ENCODE measurements at places on chromosomes 6 and 20.
A peak's percentile ranks its signal among the peaks of the same experiment; 100 is the strongest.

GRCh38 chr6:80547827-80548226 is 441.4 kb downstream of the BCKDHB start:
- peak; percentile 88 for DNase-seq

DNA sequence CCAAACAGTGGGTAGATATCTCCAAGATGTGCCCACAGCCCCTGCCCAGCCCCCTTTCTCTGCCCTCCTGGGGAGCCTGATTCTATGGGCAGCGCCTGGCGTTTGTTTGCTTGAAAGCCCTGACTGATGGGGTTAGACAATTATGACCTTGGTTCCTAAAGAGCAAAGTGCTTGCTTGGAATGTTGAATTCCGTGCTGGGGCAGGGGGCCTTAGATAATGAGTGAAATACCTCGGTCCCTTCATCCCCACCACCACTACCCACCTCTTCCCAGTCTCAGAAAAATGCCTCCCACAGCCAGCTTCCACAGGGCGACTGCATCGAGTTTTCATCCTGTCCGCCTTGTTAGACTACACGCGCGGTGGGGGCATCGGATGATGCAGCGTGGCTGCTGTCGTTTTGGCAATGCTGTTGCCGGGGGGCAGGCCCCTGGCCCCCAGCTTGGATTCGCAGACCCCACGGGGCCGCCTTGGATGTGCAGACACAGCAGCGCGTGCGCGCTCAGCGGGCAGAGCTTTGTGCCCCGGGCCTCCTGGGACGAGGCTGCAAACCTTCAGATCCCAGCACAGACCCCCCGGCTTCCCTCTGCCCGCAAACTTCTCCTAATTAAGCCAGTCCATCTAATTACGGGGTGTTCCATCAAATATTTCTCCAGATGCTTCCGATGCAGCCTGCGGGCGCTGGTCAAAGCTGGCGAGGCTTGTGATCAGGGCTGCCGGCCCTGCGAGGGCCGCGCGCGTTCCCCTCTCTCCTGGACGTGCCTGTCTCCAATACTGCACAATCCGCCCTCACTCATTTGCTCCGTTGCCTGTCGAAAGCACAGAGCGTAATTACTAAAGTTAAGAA is 86.1 kb downstream of the LINC00237 start:
- peak; percentile 3 for DNase-seq

DNA sequence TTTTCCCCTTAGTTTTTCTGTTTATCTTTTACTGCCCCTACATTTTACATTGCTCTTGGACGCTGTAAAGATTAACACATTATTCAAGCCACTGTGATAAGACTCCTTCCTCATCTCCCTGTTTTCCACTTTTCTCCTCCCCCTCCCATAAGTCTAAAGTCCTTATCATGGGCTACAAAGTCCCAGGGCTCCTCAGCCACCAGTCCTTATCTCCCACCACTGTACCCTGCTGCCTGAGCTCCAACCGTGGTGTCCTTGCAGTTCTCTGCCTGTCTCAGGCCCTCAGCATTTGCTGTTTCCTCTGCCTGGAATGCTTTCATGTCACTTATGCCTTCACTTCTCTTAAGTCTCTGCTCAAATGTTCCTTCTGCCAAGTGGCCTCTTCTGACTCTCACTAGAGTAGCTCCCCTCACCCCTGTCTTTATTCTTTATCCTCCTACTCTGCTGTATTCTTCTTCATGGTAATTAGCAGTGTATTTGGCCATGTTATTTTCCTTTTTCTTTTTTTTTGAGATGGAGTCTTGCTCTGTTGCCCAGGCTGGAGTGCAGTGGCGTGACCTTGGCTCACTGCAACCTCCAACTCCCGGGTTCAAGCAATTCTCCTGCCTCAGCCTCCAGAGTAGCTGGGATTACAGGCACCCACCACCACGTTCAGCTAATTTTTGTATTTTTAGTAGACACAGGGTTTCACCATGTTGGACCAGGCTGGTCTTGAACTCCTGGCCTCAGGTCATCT is 10.8 kb upstream of the LATS1 start:
- no peak for DNase-seq

GRCh38 chr20:4568361-4568959 is 153.2 kb upstream of the PRND start:
- DNase-seq: no peak

DNA sequence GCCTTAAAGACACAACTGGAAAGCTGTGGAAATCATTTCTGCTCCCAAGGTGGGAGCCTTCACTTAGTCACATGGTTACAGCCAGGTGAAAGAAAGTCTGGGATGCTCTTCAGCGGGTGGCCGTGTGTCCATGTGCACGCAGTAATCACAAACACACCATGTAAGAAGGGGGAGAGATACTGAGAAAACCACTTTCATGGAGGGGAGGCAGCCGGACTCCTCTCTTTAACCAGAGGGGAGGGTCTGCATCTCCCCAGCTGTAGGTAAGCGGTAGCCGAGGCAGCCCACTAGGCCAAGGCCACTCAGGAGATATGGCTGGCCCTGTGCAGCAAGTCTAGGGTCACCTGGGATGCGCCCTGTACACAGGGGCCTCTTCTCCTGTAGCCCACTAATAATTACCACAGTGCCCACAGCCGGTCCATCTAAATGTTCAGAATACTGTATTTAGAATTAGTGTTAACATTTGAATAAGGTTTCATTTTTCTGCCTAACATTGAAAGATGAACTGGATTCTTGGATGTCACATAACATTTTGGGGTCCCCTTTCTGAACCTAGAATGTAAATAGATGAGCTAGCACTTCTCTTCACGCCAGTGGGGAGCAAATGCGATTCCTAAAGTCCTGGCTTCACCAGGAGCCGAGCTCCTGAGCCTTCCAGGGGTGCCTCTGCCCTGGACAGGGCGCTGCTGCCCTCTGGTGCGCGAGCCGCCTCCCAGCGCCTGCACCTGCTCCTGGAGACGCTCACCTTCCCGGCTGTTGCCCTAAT is 15.9 kb downstream of the GPR31 start:
- peak; percentile 13 for DNase-seq

GRCh38 chr6:87658516-87658915 is 43.5 kb downstream of the AKIRIN2 start:
- DNase-seq: no peak

DNA sequence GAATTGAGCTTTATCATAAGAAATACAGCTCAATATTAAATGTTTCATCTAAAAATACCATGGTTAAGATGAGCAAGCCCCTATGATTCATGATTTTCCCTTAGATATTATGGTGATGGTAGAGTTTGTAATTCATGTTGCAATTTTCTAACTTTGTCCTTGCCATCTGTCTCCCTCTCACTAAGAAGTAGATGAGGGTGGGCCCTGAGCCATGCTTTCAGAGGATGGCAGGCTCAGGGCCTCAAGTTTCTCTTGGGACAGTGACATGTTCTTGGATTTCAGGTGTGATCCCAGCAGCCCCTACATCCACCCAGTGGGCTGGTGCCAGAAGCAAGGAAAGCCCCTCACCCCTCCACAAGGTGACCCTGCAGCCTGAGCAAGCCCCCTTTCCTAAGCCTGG is 25.6 kb downstream of the L3MBTL1 start:
- peak; percentile 82 for DNase-seq

- DNase-seq: peak; percentile 71
Measured at GRCh38 chr20:4956200-4956810, 45.0 kb downstream of the SLC23A2 start.

DNA sequence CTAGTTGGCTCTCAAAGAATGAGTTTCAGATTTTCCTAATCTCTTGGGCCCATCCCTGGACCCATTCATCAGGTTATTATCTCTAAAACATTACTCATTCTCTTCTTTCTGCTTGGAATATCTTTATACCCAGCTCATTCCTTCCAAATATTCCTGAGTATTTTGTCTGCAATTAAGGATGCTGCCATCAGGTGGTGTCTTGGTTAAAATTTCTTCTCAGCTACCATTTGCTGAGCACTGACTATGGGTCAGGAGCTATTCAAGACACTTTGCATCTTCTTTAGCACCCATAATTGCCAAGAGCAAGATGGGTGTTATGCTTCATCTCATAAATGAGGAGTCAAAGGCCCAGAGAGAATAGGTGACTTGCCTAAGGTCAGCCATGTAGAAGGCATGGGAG is 8.4 kb downstream of the SUN5 start:
- DNase-seq: no peak

DNA sequence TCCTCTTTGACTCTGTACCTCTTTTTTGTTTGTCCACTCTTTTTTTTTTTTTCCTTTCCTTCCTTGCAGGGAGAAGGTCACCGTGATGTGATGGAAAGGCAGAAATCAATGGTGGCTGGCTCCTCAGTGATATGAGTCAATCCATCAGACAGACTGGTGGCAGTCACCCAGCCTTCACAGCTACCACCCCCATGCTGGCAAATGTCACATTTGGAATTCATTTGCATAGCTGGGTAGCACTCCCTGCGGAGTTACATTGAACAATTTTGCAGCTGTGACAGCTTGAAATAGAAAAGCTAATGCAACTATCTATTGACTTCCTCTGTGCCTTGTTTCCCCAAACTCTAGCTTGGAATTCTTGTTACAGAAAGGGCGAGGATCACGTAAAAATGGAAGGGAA is 668.4 kb downstream of the C6orf118 start:
- no peak for DNase-seq

DNA sequence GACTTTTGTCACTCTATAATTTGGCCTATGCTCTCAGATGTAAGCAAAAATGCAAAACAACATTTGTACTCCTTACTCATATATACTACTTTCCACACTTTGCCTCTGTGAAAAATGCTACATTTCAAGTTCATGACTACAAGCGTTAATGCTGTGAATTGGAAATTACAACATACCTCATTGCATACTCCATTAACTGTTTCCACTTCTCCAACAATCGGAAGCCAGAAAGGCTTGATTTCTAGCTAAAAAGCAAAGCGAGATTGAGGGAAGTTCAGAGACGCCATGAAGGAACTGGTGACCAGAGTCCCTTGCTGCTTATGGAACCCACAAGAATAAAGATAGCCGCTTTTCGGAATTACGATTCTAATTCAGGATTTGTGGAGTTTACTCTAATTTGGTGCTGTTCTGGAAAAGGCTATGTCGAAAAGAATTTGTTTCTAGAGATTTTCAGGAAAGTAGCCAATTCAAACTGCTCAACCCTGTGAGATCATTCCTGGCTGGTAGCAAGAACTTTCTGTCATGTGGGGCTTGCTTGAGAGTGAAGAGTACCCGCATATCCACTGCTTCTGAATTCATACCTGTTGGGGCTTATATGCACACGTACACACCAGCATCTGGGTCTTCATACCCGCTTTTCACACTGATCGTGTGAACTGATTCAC is 98.0 kb upstream of the CITED2 start:
- DNase-seq: peak; percentile 77

GRCh38 chr6:231779-232178 is 60.5 kb upstream of the DUSP22 start:
- DNase-seq: no peak

GRCh38 chr20:49256261-49256660 is 21.6 kb downstream of the ZNFX1 start:
- DNase-seq: no peak

- no peak for DNase-seq
Measured at GRCh38 chr6:25619217-25619616, 32.8 kb upstream of the SCGN start.

DNA sequence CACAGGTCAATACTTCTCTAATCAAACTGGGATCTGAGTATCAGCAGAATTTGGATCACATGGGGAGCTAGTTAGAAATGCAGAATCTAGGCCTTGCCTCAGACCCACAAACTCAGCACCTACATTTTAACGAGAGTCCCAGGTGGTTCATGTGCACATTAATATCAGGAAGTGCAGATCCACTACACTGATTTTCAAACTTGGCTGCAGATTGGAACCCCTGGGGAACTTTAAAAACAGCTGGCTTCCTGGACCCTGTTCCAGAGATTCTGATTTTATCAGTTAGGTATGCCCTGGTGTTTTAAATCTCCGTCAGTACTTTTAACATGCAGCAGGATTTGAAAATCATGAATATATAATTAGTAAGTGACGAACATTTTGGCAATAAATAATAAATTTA is 1.9 kb upstream of the CST8 start:
- no peak for DNase-seq

GRCh38 chr20:33554914-33555420 is 65.1 kb downstream of the CBFA2T2 start:
- DNase-seq: peak; percentile 86

DNA sequence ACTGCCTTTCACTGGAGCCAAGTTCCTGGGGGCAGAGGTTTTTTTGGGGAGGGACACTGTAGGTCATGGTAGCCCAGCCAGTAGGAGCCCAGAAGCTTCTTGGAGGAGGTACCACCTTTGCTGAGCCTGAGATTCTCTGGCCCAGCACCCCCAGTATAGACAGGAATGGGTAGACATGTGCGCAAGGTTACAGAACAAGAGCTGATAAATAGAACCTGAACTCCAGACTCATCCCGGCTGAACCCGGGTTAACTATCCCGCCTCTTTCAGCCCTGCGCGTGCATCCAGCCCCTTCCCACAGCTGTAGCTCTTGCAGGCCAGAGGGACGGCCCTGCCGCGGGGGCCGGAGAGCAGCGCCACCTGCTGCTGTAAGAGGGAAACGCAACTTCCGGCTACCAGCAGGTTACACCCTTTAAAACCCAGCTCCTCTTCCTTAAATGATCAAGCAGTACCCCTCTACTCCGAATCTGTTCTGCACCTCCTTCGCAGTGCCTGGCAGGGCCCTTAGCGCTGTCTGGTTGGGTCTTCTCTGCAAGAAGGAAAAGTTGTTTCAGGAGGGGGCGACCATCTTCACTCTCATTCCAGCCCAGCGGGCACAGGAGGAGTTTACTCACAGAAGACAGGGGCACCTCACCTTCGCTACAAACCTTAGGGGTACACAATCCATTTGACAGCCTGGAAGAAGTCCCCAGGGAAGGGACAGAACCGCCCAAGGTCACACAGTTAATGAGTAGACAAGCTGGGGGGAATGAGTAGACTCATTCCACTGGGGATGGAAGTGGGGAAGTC is 7.5 kb downstream of the SRXN1 start:
- peak; percentile 60 for DNase-seq

DNA sequence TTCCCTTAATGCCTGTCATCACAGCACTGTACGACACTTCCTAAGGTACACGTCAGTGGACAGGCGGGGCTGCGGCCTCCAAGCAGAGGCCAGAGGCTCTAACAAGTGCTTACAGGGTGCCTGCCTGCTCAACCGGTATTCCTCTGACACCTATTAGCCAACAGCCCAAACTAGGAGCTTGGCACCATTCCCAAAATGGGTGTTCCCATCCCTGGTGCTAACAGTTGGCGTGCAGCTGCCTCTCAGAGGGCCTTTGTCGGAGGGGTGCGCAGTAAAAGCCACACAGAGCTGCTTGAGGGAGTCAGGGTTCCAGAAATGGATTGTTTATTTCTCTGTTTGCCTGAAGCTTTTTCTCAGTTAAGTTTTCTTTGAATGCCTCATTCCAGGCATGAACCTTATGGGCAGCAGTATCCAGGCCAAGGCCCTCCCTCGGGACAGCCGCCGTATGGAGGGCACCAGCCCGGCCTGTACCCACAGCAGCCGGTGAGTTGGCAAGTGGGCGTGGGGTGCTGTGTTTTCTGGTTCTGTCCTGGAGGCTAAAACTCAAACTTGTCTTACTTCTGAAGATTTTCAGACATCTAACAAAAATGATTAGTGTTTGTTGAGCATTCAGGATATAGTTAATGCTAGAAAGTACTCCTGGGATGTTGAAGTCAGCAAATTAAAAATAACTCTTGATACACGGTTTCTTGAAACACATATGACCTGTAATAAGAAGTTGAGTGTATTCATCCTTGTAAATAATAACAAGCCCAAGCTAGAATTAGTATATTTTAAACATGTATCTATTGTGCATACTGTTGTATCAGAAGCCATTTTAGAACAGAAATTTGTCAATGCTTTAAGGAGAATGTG is 124.7 kb downstream of the TMEM242 start:
- peak; percentile 19 for DNase-seq
